ENCODE measurements at places on chromosomes 1 and 21. TPM values are rescaled to one million over a fixed set of nuclear protein-coding genes. Genes with fewer than 3 reads are reported as not detected.
A peak's percentile ranks its signal among the peaks of the same experiment; 100 is the strongest.

ENAH gene
- total RNA-seq = 1.0 TPM

RNF186 gene
- total RNA-seq = not detected

LCE1D gene
- total RNA-seq = not detected

CFHR1 gene
- total RNA-seq = not detected

ZBTB7B gene
- total RNA-seq = 51.7 TPM

LCA5L gene
- total RNA-seq = 0.23 TPM

HRNR gene
- not detected for total RNA-seq

TSPEAR gene
- not detected for total RNA-seq

PCSK9 gene
- 0.35 TPM for total RNA-seq

CRYBG2 gene
- 7.3 TPM for total RNA-seq

- no peak overlapping the region for H3K27ac ChIP-seq
- no peak for DNase-seq
- H3K27me3 ChIP-seq = peaks cover 4% of the 10 kb centered on the region
These were observed 39.1 kb downstream of the SPSB1 start for GRCh38 chr1:9331558-9332346.

DNA sequence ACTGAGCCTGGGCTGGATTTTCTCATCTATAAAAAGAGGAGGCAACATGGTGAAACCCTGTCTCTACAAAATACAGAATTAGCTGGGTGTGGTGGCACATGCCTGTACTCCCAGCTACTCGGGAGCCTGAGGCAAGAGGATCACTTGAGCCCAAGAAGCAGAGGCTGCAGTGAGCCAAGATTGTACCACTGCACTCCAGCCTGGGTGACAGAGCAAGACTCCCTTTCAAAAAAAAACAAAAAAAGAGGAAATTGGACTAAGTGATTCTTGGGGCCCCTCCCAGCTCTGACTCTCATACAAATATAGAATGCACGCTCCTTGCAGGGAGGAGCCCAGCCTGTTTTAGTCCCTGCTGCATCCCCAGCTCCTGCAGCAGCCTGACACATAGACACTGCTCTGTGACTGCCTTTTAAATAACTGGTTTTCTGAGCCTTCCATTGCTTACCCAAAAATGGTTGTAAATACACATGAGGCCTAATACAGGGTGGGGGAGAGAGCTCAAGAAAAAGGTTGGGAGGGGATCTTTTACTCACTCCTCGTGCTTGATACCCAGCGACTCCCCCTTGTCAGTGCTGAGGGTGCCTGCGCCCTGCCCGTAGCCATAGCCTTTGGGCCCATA is 17.2 kb downstream of the CSRP1 start:
- no peaks in the 10 kb centered on the region for H3K27me3 ChIP-seq
- H3K4me3 ChIP-seq = no peak overlapping the region
- H3K36me3 ChIP-seq = peaks cover 20% of the 10 kb centered on the region
- no peak for DNase-seq
- H3K27ac ChIP-seq = no peak overlapping the region

GRCh38 chr1:149923626-149924025 is 4.0 kb downstream of the SF3B4 start:
- no peak overlapping the region for H3K27ac ChIP-seq
- H3K4me3 ChIP-seq = no peak overlapping the region
- no peak for DNase-seq
- no peaks in the 10 kb centered on the region for H3K27me3 ChIP-seq
- peaks cover 10% of the 10 kb centered on the region for H3K36me3 ChIP-seq

GRCh38 chr1:54378874-54379554 is 27.2 kb downstream of the SSBP3 start:
- no peaks in the 10 kb centered on the region for H3K27me3 ChIP-seq
- no peak overlapping the region for H3K4me3 ChIP-seq
- DNase-seq = no peak
- H3K36me3 ChIP-seq = no peaks in the 10 kb centered on the region
- peaks cover 79% of the 10 kb centered on the region for H3K4me1 ChIP-seq

DNA sequence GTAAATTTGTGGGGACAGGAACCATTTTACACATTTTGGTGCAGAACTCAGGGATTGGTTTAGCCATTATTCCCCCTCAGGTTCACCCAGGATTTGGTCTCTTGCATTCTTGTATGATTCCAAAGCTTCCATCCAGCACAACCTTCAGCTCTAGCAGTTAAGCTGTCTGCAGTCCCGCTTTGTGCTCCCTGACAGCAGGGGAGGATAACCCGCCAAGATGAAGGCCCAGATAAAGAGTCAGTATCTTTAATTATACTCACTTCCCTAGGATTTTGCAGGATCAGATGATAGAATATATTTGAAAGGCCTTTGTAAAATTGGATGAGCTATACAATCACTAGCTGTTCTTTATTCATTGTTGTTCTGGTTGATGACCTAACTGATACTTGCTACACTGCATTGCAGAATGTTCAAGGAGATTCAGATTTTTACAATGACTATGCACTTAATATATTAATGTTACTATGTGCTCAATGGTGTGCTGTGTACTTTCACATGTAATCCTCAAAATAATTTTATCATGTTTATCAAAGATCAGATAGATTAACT is 49.8 kb downstream of the SLC16A1 start:
- H3K36me3 ChIP-seq = no peaks in the 10 kb centered on the region
- DNase-seq = no peak
- no peak overlapping the region for H3K4me3 ChIP-seq

DNA sequence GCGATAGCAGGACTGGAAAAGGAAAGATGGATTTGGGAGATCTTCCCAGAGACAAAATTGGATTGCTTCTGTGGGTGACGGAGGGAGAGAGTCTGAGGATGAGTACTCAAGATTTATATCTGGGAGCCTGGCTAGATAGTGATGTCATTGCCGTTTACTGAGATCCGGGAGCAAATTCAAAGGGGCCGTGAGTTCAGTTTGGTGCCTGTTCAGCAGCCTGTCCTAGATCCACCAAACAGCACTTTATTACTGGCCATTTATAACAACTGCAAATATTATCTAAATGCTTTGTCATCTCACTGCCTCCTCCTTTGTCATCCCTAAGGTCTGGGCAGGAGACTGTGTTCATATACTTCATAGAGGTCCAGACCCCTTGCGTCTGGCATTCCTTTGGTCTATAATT is 29.2 kb downstream of the MAPKAPK2 start:
- no peaks in the 10 kb centered on the region for H3K36me3 ChIP-seq
- peak overlapping the region; percentile 44 for H3K27ac ChIP-seq
- no peak overlapping the region for H3K4me3 ChIP-seq
- peaks cover 61% of the 10 kb centered on the region for H3K4me1 ChIP-seq
- no peak for DNase-seq
- no peaks in the 10 kb centered on the region for H3K27me3 ChIP-seq

DNA sequence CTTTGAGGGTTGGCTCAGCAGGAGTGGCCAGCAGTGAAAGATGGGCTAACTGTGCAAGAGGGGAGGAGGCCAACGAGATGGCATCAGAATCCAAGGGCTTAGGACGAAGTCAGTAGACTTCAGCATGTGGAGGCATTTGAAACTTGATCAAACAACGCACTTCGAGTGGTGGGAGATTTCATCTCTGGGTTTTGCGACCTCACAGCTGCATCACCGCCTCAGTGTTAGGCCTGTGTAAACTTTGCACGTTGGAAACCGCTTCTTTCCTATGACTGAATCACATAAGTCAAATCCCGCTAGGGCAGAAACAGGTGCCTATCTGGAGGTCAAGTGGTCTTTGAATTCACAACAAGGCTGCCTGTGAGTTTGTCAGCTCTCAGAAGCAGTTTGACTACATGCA is 17.8 kb downstream of the TFF3 start:
- no peak overlapping the region for H3K27ac ChIP-seq
- peaks cover 3% of the 10 kb centered on the region for H3K4me1 ChIP-seq
- H3K27me3 ChIP-seq = no peaks in the 10 kb centered on the region
- DNase-seq = no peak
- H3K4me3 ChIP-seq = no peak overlapping the region

GRCh38 chr1:84174051-84174556 is 30.0 kb downstream of the PRKACB start:
- no peak for DNase-seq
- H3K4me1 ChIP-seq = no peaks in the 10 kb centered on the region
- no peaks in the 10 kb centered on the region for H3K36me3 ChIP-seq
- no peaks in the 10 kb centered on the region for H3K27me3 ChIP-seq
- H3K4me3 ChIP-seq = no peak overlapping the region

GRCh38 chr21:31961027-31961426 is 88.2 kb downstream of the HUNK start:
- H3K27me3 ChIP-seq = no peaks in the 10 kb centered on the region
- H3K36me3 ChIP-seq = no peaks in the 10 kb centered on the region
- no peaks in the 10 kb centered on the region for H3K4me1 ChIP-seq
- no peak overlapping the region for H3K27ac ChIP-seq

DNA sequence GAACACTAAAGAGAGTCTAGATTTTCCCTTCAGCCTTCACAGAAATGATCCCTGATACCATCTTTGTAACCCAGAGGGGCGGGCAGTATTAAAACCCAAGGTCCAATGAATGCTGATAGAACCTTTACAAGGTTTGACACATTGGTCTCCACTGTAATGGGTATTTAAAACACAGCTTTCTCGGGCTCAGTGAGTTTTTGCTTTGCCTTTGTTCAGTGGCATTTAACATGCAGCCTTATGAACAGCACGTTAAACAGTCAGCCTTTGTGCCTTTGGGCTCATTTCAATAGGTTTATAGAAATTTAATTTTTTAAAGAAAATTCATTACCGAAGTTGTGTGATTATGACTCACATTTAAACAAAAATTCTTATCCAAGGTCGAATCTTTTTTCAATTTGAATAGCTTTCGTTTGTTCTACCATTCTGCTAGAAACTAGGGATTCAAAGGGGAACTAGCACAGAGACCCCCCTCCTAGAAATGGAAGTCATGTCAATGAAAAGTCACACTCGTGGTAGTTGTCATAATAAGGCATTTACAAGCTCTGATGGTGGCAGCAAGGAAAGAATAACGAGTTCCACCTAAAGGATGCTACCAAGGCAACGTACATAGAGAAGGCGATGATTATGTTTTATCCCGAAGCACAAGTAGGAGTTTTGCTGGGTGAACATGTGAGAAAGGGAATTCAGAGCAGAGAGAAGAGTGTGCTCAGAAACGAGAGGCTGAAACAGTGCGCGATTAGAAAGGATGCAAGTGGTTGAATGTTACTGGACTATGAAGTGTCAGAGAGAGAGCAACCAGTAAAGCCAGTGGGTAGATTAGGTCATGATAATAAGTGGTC is 66.2 kb downstream of the SGIP1 start:
- H3K36me3 ChIP-seq = no peaks in the 10 kb centered on the region
- H3K4me3 ChIP-seq = no peak overlapping the region
- DNase-seq = no peak

DNA sequence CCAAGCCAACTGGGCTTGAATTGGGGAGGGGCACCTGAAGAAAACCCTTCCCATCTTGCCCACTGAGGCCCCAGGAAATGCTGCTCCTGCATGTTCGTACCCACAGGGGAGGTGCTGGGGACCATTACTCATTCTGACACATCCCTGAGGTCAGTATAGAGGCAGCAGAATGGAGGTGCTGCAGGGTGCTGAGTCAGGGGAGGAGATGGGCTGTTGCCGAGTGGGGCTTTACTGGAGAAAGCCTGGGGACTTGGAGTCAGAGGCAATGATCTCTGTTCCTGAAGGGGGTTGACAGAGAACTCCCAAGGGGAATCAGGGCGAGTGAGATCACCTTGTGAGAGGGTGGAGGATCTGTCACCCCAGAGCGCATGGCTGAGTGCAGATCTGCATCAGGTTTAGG is 40.2 kb upstream of the KCNA10 start:
- no peaks in the 10 kb centered on the region for H3K36me3 ChIP-seq
- no peak for DNase-seq
- H3K27ac ChIP-seq = no peak overlapping the region
- H3K27me3 ChIP-seq = peaks cover 2% of the 10 kb centered on the region
- peaks cover 9% of the 10 kb centered on the region for H3K4me1 ChIP-seq

GRCh38 chr1:64920941-64921589 is 45.3 kb downstream of the JAK1 start:
- H3K27ac ChIP-seq = no peak overlapping the region
- no peaks in the 10 kb centered on the region for H3K27me3 ChIP-seq
- peaks cover 43% of the 10 kb centered on the region for H3K4me1 ChIP-seq
- no peak for DNase-seq
- no peak overlapping the region for H3K4me3 ChIP-seq

GRCh38 chr1:162175379-162176081 is 106.0 kb downstream of the NOS1AP start:
- H3K27ac ChIP-seq = no peak overlapping the region
- H3K4me3 ChIP-seq = no peak overlapping the region
- no peaks in the 10 kb centered on the region for H3K4me1 ChIP-seq
- DNase-seq = no peak
- peaks cover 7% of the 10 kb centered on the region for H3K27me3 ChIP-seq

- no peak overlapping the region for H3K27ac ChIP-seq
- DNase-seq = no peak
- H3K27me3 ChIP-seq = no peaks in the 10 kb centered on the region
- H3K4me1 ChIP-seq = peaks cover 12% of the 10 kb centered on the region
These were observed 4.5 kb downstream of the PATJ start for GRCh38 chr1:61746813-61747212.

DNA sequence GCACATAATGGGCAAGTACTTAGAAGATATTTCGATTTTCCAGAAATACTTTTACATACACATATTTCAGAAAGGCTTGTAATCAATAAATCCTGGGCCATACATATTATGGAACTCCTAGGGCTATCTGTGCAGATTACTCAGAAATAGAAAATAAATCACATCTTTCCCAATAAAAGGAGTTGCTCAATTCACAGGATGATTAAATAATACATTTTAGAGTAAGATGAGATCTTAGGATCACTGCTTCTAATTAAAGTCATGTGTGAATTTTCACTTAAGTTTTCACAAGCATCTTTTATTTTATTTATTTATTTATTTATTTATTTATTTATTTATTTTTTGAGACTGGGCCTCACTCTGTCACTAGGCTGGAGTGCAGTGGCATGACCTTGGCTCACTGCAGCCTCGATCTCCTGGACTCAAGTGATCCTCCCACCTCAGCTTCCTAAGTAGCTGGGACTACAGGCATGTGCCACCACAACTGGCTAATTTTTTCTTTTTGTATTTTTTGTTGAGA is 144.2 kb downstream of the HIVEP3 start:
- no peaks in the 10 kb centered on the region for H3K27me3 ChIP-seq
- H3K4me3 ChIP-seq = no peak overlapping the region
- DNase-seq = no peak
- no peaks in the 10 kb centered on the region for H3K36me3 ChIP-seq

DNA sequence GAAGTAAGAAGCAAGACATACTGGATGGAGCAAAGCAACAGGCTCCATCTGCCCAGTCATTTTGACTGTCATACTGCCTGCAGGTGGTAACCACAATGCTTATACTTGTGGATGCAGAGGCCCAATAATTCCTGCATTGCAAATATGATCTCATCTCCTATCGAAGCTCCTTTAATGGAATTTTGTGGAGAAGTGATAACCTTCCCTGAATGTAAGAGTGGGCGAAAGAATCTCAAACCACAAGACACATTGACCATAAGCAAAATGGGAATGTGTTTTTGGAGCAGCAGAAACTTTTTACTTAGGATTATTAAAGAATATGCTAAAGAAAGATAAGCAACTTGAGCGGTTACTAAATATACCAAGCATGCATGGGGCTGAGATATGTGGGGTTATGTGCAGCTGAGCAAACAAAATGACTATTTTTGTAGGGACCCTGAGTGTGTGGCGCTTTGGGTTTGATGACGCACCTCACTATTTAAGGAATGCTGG is 77.4 kb upstream of the BACH1 start:
- H3K36me3 ChIP-seq = no peaks in the 10 kb centered on the region
- no peak overlapping the region for H3K27ac ChIP-seq
- no peaks in the 10 kb centered on the region for H3K27me3 ChIP-seq
- H3K4me1 ChIP-seq = no peaks in the 10 kb centered on the region
- no peak overlapping the region for H3K4me3 ChIP-seq
- DNase-seq = no peak

- no peaks in the 10 kb centered on the region for H3K27me3 ChIP-seq
- H3K36me3 ChIP-seq = no peaks in the 10 kb centered on the region
- DNase-seq = peak; percentile 26
- H3K27ac ChIP-seq = peak overlapping the region; percentile 86
- peak overlapping the region; percentile 39 for H3K4me3 ChIP-seq
- H3K4me1 ChIP-seq = peaks cover 42% of the 10 kb centered on the region
These were observed 4.8 kb downstream of the ATP1A1 start for GRCh38 chr1:116377541-116378529.
